ENCODE measurements at places on chromosomes 7 and 10. TPM values are rescaled to one million over a fixed set of nuclear protein-coding genes. Genes with fewer than 3 reads are reported as not detected.

SEMA3D gene
- not detected for total RNA-seq

PDZD7 gene
- 0.50 TPM for total RNA-seq

CYP2C19 gene
- total RNA-seq: not detected

SORBS1 gene
- total RNA-seq: 0.47 TPM

MBL2 gene
- not detected for total RNA-seq

LAMB4 gene
- total RNA-seq: not detected

GIMAP4 gene
- total RNA-seq: 174 TPM

GATA3 gene
- total RNA-seq: 42.5 TPM

GPR26 gene
- not detected for total RNA-seq

CLDN3 gene
- not detected for total RNA-seq

ACHE gene
- not detected for total RNA-seq

ANKRD22 gene
- 0.45 TPM for total RNA-seq

LBX1 gene
- total RNA-seq: not detected

ARHGAP22 gene
- not detected for total RNA-seq

CRHR2 gene
- total RNA-seq: not detected

LIPN gene
- total RNA-seq: not detected

ADARB2 gene
- total RNA-seq: 0.63 TPM

VGF gene
- total RNA-seq: 0.53 TPM

GSTO2 gene
- 1.2 TPM for total RNA-seq

CFAP70 gene
- 0.57 TPM for total RNA-seq

SYPL1 gene
- total RNA-seq: 51.3 TPM

POLL gene
- 28.5 TPM for total RNA-seq
